ENCODE measurements at places on chromosomes 11 and 22.

DNA sequence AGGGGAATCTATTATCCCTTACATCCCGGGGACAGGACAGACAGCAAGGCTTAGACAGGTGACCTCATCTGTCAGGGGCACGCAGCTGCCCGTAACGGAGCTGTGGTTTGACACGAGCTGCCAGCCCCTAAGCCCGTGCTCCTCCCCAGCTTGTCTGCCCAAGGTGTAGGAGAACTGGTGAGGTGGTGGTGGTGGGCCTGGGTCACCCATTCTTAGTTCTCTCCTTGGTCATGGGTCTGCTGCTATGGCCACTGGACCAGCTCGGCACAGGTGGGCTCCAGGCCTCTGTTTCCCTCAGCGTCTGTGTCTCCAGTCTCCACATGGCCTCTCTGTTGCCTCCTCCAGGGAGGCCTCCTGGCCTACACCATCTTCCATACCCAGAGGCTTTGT is 5.4 kb downstream of the PARVG start:
- H3K4me1 ChIP-seq, result peaks cover 6% of the 10 kb centered on the region
- no peak overlapping the region for H3K4me3 ChIP-seq
- peak; percentile 46 for DNase-seq
- H3K36me3 ChIP-seq, result no peaks in the 10 kb centered on the region

DNA sequence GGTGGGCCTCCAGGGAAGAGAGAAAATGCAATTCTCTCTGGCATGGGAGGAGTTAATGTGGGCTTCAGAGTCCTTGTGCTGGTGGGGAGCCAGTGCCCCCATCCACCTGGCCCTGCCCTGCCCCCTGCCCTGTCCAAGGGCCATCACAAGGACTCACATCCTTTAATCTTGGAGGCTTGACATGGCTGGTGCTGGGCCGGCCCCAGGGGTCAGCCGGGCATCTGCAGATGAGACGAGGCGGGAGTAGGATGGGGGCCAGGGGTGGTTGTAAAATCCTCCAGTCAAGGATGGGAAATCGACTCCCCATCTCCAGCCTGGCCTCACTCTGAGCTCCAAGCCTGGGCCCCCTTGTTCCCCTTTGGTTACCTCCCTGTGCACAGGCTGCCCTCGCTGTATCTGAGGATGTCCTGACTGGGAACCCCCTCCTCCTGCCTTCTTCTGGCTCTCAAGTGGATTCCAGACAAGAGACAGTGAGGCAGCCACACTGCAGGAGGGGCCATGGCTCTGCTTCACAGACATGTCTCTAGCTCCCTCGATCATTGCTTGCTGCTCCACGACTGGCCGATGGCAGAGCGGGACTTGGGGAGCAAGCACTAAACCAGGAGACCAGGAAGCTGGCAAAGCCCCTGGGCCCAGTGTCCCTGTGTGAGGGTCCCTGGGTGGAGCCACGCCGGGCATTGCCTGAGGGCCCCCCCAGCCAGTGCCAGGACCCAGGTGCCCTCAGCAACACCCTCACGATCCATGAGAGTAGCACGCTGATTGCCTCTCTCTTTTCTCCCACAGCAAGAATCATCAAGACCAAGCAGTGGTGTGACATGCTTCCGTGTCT is 1120.5 kb downstream of the BRD1 start:
- H3K4me1 ChIP-seq, result no peaks in the 10 kb centered on the region
- DNase-seq, result peak; percentile 50
- H3K4me3 ChIP-seq, result no peak overlapping the region
- no peaks in the 10 kb centered on the region for H3K36me3 ChIP-seq
- H3K27me3 ChIP-seq, result no peaks in the 10 kb centered on the region
- no peak overlapping the region for H3K27ac ChIP-seq

GRCh38 chr11:99079576-99079975 is 58.8 kb downstream of the CNTN5 start:
- DNase-seq, result no peak
- H3K4me1 ChIP-seq, result no peaks in the 10 kb centered on the region
- H3K36me3 ChIP-seq, result no peaks in the 10 kb centered on the region
- H3K27me3 ChIP-seq, result no peaks in the 10 kb centered on the region
- no peak overlapping the region for H3K27ac ChIP-seq

DNA sequence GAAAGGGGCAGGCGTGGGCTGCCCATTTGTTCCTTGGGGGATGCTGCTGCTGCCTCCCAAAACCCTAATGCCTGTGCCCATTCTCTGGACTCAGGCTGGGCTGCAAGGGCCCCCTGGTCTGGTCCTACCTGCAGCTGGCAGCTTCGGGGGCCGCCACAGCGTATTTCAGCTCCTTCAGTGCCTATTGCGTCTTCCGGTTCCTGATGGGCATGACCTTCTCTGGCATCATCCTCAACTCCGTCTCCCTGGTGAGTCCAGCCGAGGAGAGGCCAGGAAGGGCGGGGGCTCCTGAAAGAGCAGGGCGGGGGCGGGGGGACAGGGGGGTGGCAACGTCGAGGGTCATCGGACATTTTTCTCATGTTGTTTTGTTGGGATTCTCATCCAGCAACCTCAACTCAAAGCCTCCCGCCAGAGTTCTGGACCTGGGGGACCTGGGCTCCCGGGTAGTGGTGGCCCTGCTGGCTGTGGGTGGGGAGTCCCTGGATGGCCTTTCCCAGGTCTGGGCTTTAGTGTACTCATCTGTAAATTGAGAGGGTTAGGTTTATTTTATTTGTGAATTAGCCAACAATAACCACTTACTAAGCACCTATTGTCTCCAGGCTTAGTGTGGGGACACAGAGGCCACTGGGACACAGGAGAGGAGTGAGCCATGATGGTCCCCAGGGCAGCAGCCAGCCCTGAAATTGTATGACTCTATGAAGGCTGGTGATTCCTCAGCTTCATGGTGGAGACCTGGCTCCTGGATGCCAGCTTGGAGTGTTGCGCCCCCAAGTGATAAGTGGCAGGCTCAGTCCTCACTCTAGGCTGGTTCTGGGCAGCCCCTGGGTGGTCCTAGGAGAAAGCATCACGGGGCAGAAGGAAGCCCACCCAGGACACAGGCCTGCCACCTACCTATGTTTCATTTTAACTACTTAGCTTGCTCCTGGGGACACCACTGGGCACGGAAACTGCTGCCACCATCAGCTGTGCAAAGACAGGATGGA is 36.0 kb downstream of the CAPN1 start:
- no peak overlapping the region for H3K27ac ChIP-seq
- H3K4me1 ChIP-seq, result peaks cover 8% of the 10 kb centered on the region
- H3K4me3 ChIP-seq, result no peak overlapping the region
- H3K27me3 ChIP-seq, result no peaks in the 10 kb centered on the region

DNA sequence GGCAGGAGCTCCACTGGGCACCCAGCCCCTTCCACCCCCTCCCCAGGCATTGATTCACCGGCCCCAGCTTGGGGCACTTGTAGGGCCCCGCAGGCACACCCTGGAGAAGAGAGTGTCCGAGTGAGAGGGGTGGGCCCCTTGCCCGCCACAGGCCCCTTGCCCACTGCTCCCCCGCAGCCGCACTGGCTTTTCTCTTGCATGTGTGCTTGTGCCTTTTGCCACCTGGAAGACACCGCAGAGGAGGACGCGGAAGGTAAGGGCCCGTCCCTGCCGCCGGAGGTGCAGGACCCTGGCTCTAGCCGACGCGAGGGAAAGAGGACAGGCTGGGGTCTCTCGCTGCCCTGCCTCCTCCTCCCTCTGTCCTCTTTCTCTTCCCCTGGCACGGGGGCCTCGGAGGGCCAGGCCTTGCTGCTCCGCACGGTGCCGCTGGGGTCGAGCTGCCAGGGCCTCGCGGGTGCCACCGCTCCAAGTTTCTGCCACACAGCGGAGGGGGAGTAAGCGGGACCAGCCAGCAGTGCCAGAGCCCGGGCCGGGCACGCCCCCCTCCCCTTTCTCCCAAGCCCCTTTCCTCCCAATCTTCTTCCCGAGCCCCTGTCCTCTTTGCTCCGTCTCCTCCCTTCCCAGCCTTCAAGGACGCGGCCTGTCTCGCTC is 9.5 kb downstream of the TNNT3 start:
- peak; percentile 52 for DNase-seq
- no peaks in the 10 kb centered on the region for H3K27me3 ChIP-seq
- H3K4me1 ChIP-seq, result no peaks in the 10 kb centered on the region
- no peak overlapping the region for H3K27ac ChIP-seq
- no peak overlapping the region for H3K4me3 ChIP-seq

DNA sequence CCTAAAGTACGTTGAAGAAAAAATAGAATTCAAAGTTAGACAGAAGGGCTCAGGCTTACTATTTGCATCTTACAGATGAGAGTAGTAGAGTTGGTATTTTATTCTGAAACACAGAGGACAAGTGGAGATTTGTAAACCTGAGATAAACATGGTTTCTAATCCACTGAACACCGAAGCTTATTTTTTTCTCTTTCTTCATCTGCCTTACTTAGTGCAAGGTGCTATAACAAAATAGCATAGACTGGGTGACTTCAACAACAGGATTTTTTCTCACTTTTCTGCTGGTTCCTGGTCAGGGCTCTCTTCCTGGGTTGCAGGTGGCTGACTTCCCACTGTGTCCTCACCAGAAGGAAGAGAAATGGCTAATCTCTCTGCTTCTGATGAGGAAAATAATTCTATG is 2.1 kb upstream of the HBG1 start:
- H3K27me3 ChIP-seq, result no peaks in the 10 kb centered on the region
- no peak overlapping the region for H3K27ac ChIP-seq
- H3K36me3 ChIP-seq, result no peaks in the 10 kb centered on the region
- H3K4me1 ChIP-seq, result no peaks in the 10 kb centered on the region
- DNase-seq, result no peak

DNA sequence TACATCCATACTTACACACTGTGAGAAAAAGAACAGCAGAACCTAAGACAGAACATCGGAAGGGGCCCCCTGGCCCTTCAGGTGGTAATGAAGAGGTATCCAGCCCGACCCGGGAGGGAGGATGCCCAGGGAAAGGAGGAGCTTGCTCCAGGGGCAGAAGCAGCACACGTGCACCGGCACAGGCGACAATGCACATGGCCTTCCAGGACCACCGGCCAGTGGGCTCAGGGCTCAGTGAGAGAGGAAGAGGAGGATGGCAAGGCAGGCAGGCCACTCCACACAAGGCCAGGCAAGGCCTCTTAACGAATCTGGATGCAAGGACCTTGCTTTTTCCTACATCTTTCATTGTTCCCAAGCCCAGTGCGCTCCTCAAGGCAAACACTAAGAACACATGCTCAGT is 52.6 kb downstream of the MICAL3 start:
- no peaks in the 10 kb centered on the region for H3K27me3 ChIP-seq
- H3K4me1 ChIP-seq, result peaks cover 40% of the 10 kb centered on the region
- H3K27ac ChIP-seq, result no peak overlapping the region
- no peak for DNase-seq
- no peaks in the 10 kb centered on the region for H3K36me3 ChIP-seq

- H3K27me3 ChIP-seq, result no peaks in the 10 kb centered on the region
- peaks cover 3% of the 10 kb centered on the region for H3K36me3 ChIP-seq
- DNase-seq, result no peak
- H3K27ac ChIP-seq, result peak overlapping the region; percentile 100
- peaks cover 19% of the 10 kb centered on the region for H3K4me1 ChIP-seq
- H3K4me3 ChIP-seq, result peak overlapping the region; percentile 76
Measured at GRCh38 chr22:17639247-17639741, 737 bp downstream of the BCL2L13 start.

GRCh38 chr11:66971488-66971887 is 3.6 kb upstream of the C11orf86 start:
- H3K27ac ChIP-seq, result peak overlapping the region; percentile 74
- no peak overlapping the region for H3K4me3 ChIP-seq
- no peak for DNase-seq

DNA sequence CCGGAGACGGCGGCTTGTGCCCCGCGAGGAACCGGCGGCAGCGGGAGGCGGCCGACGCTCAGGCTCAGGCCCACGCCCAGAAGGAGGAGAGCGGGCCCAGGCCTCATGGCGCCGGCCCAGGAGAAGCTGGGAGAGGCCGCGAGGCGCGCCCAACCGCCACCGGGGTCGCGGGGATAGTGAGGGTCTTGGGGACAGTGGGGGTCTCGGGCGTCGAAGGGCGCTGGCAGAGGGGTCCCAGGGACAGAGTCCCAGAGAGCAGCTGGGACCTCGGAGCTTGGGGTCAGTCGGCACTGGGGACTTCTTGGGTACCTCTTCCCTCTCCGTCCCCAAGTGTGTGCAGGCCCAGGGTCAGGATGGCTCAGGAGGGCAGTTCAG is at the start of gene PKDREJ:
Gene PKDREJ, minus strand, starts transcription at position 128 of the 375 bp plus-strand sequence. Its CDS starts 21 bp downstream, at position 107.
- H3K4me1 ChIP-seq, result peaks cover 9% of the 10 kb centered on the region
- no peak within 1 kb of the TSS for H3K4me3 ChIP-seq
- no peak within 1 kb of the TSS for H3K27ac ChIP-seq
- H3K36me3 ChIP-seq, result no peaks in the 10 kb centered on the region
- DNase-seq, result no peak

- H3K4me3 ChIP-seq, result peak within 1 kb of the TSS; percentile 66
- peak; percentile 92 for DNase-seq
- peaks cover 14% of the 10 kb centered on the region for H3K4me1 ChIP-seq
- H3K27ac ChIP-seq, result peak within 1 kb of the TSS; percentile 69
- no peaks in the 10 kb centered on the region for H3K36me3 ChIP-seq
- H3K27me3 ChIP-seq, result no peaks in the 10 kb centered on the region
Measured at GRCh38 chr22:19291580-19292457, at the start of gene CLTCL1. TSS of gene CLTCL1 (minus strand) at chr22:19291719. CDS start at chr22:19291641, 78 bp downstream.

DNA sequence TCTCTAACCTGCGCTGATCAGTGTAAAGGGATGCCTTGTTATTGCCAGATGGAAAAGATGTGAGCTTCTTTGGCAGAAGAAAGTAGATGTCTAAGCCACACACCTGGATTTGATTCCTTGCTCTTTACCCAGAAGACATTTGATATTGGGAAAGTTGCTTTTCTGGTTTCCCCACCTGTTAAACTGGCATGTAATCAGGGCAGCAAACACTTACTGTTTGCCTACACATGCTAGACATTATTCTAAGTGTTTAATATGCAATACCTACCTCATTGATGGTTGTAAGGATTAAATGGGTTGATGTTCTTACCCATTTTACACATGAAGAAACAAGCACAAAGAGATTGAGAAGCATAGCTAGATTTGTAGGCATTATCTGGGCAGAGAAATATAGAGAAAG is 16.6 kb downstream of the ASRGL1 start:
- no peaks in the 10 kb centered on the region for H3K4me1 ChIP-seq
- H3K27me3 ChIP-seq, result no peaks in the 10 kb centered on the region
- no peak overlapping the region for H3K27ac ChIP-seq
- no peak for DNase-seq

GRCh38 chr22:40487663-40488249 is 117.4 kb downstream of the SGSM3 start:
- no peak overlapping the region for H3K4me3 ChIP-seq
- no peaks in the 10 kb centered on the region for H3K27me3 ChIP-seq
- DNase-seq, result no peak
- no peak overlapping the region for H3K27ac ChIP-seq
- no peaks in the 10 kb centered on the region for H3K36me3 ChIP-seq

GRCh38 chr11:104541701-104542100 is 356.6 kb downstream of the CASP12 start:
- H3K27ac ChIP-seq, result no peak overlapping the region
- H3K4me3 ChIP-seq, result no peak overlapping the region
- no peaks in the 10 kb centered on the region for H3K36me3 ChIP-seq
- DNase-seq, result no peak
- H3K27me3 ChIP-seq, result no peaks in the 10 kb centered on the region
